H7 (cell line): ENCODE measurements at places on chromosomes 4 and X.

DNA sequence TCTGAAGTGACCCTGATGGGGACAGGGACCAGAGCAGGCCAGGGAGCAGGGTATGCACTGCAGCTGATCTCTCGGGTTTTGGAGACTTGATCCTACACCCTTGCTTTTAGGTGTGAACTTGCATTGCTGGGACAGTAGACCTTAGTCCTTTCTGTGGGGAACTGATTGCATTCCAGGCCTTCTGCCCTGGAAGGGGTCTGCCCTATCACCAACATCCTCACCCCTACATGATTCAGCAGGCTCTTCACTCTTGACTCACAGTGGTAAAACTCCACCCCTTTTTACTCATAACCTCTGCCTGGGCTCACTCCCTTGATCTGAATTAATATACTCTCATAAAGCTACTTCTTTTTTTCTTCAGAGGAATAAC lies 6.6 kb upstream of the DDX60L start:
- DNase-seq = no peak

DNA sequence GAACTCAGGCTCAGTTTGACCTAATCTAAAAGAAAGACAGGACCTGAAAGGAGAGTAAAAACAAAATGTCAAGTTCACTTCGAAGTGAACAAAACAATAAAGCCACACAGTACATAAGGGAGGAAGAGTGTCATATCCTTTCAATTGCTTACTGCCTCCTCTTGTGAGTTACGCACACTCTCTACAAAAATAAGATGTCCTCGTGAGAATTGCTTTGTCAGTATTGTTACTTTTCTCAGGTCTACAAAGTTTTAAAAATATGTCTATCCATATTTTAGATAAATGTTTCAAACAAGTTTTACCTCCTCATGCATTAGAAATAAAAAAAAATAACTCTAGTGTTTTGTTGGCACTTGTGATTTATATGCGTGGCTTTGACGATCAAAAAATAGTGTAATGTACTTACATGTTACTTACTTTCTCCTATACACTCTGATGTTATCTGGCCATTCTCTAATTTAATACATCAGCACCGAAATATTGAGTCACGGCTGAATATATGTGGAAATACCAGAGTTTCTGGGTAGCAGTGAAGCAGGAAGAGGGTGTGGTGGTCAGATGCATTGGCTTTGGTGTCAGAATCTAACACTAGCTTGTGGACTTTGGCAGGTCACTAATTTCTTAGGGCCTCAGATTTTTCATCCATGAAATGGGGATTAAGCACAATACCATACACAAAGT lies 8.1 kb upstream of the MRPL1 start:
- DNase-seq = no peak

- no peak for DNase-seq
Observed at GRCh38 chr4:154942176-154942575, 161.1 kb downstream of the RBM46 start.

GRCh38 chrX:118948270-118948669 lies 26.1 kb upstream of the LONRF3 start:
- no peak for DNase-seq

DNA sequence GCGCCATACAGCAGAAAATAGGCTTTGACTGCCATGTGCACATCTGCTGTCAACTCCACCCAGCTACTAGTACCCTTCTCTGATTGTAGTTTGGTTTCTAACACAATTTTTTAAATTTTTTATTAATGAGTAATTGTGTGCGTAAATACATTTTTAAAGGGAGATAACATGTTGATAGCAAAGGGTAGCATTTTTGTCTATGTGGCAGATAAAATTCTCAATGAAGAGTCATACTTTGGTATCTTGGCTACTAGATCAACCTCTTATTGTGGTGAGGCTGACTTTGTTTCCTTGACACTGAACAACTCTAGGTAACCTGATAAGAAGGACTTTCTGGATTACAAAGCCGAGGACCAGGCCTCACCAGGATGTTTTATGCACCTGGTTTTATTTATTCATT lies 9.5 kb downstream of the ADH4 start:
- DNase-seq = no peak

DNA sequence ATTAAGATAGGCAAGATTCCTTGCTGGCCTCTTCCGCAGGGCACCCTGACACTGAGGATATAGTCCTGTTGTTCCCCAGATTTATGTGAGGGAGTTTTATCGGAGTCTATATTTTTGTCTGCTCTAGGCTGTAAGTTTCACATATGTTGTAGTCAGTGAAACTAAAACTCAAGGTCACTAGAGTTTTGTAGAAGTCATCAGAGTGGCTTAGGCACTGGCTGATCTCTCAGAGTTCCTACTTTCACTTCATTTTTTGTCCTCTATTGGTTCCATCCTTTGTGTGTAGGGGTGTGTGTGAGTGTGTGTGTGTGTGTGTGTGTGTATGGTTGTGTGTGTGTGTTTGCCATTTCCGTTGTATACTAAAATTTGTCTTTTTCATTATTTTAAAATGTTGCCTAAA lies 577.5 kb downstream of the IQCM start:
- no peak for DNase-seq

- no peak for DNase-seq
Observed at GRCh38 chr4:38939165-38939564, 71.6 kb downstream of the FAM114A1 start.

- DNase-seq = no peak
Observed at GRCh38 chrX:545452-545885, 85.1 kb upstream of the SHOX start.

DNA sequence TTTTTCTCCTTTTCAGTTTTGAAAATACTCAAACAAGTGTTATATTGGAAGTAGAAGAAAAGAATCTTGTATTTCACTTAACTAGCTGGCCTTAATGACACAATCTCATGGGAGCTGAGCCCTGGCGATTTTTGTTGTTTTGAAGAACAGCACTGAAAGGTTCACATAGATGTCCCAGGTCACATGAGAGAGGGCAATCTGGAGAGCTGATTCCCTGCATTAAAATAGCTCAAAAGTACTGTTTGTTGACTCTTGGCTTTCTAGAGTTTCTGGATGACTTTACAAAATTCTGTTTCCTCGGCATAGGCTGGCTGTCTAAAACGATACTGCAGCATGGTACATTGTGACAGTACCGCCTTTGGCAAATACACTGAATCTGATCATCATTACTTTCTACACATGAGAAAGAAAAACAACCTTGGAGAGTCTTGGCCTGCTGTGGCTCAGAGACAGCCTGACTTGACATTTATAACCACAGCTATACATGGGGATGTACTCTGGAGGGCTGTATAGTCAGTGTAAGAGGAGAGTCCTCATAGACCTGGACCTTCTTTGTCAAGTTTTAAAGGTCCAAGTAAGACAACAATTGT lies 119.8 kb upstream of the PDLIM3 start:
- no peak for DNase-seq

GRCh38 chrX:123455693-123456092 lies 271.6 kb downstream of the GRIA3 start:
- DNase-seq = no peak

- peak; percentile 37 for DNase-seq
Observed at GRCh38 chr4:77418333-77418732, 187.3 kb upstream of the CXCL13 start.

GRCh38 chr4:168535689-168536088 lies 38.8 kb downstream of the PALLD start:
- DNase-seq = no peak

DNA sequence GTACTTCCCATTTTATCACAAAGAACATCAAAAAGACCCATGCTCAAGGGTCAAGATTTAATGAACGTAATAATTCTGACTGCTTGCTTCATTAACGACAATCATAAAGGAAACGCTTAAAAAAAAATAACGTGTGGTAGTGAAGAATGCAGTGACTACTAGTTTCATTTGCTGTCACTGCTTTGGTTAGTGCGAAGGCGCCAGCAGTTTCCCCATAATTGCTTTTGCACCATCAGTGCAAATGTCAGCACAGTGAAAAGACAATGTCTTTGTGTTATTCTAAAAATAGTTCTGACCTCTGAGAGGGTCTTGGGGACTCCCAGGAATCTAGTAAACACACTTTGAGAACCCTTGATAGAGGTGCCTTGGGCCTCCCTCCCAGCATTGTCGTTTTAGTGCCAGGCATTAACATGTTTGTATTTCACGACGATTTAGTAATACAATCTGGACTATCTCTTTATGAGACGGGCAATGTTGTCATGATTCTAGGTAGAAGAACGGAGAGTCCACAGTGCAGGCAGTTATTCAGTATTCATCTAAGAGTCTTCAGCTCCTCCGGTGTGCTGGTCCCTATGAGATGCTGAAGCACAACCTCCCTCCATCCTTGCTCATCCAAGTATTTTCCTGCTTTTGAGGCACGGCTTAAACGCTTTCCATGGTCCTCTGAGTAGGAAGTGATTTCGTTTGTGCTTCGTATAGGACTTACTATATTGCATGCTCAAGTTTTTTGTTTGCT lies 71.0 kb downstream of the AFF1 start:
- peak; percentile 33 for DNase-seq

DNA sequence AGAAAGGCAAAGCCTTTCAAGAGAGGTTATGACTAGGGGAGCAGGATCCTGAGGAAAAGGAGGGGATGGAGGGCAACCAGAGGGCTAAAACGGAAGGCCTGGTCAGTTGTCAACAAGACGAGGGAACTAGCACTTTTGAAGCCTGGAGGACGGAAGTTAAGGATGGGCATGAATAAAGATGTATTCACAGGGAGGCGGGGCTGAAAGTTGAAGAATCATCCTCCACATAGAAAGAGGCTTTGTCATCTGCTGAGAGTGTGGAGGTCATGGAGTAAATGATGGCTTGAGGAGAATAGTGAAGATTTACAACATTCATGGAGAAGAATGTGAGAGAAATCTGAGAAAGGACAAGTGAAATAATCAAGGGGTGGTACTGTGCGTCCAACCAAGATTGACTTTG lies 137.5 kb downstream of the MAGEB17 start:
- no peak for DNase-seq

GRCh38 chr4:85761803-85762528 lies 287.0 kb downstream of the ARHGAP24 start:
- DNase-seq = no peak

DNA sequence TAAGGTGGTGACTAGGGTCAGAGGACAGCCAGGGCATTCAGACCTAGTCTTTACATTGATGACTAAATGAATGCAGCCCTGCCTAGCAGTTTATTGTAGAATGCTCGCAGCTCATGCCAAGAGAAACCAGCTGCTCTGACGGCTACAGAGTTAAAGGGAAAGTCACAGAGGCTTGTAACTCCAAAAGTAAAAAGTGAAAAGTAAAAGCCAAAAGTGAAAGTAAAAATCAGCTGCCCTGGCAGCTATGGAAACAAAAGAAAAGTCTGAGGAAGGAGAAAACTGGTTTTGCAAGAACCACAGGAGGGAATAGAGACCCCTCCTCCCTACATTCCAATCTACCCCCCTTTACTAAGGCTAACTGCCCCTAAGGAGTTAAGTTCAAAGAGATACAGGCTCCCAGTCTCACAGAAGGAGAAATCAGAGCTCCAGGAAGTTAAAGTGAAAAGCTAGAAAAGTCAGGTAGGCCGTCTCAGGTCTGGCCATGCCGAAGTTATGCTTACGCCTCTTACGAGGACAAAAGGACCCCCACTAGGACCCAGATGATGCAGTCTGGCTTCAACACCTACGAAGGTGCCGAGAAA lies 6.0 kb downstream of the GAGE10 start:
- no peak for DNase-seq

DNA sequence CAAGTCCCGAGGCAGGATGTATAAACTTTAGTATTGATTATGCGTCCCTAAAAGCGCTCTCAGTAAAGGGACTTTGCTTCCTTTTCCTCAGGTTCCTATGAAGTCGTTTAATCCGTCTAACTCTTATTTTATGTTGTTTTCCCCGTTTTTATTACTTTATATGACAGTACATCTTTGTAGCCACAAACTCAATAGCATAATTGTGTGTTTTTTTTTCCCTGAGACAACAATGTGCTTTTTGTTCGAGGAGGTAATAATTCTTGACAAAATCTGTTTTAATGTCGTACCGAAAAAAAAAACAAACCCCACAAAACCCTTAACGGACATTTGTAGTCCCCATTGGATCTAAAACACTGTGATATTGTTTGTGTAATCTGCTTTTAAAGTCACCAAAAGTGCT lies 17.9 kb upstream of the PPP2R3B start:
- DNase-seq = no peak

DNA sequence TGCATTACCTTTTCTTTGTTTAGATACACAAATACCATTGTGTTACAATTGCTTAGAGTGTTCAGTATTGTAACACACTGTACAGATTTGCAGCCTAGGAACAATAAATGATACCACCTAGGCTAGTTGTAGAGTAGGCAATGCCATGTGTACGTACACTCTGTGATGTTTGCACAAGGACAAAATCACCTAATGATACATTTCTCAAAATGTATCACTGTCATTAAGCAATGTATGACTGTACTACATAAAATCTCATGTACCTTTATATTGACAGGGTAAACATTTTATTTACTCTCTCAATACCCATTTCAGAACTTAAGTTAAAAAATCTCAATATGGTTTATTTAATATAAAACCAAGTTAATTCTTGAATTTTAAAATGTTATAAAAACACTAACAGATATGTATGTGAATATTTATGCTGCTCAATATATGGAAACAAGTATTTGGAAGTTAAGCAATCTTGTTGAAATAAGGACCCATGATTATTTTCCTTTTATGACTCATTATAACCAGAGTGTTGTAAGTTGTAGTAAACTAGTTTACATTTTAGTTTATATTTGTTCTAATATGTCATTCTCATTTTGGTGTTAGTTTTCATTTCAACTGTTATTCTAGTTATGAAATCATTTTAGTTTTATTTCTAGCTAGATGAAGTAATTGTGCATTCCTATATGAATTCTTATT lies 409.2 kb downstream of the TLL1 start:
- no peak for DNase-seq

GRCh38 chr4:146029147-146029546 lies 90.5 kb upstream of the ZNF827 start:
- DNase-seq = no peak

DNA sequence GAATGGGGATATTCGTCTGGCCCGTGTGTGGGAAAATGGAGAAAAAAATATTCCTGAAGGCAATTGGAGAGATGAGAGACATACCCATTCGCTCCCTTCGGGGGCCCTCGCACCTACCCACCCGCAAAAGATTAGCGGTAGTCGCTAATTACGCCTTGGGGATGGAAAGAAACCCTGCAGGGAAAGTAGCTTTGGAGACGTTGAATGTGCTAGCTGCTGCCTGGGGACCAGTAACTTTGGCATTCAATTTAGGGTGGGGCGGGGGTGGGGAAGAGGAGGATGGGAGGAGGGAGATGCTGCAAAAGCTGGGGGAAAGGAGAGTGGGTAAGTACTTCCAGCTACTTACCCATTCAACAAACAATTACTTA lies 407 bp upstream of the ZC4H2 start:
- peak; percentile 16 for DNase-seq
